ENCODE measurements at places on chromosomes 12 and 14.
A peak's percentile ranks its signal among the peaks of the same experiment; 100 is the strongest.

GRCh38 chr12:76898442-76898841 is 19.6 kb upstream of the CSRP2 start:
- DNase-seq, result no peak

DNA sequence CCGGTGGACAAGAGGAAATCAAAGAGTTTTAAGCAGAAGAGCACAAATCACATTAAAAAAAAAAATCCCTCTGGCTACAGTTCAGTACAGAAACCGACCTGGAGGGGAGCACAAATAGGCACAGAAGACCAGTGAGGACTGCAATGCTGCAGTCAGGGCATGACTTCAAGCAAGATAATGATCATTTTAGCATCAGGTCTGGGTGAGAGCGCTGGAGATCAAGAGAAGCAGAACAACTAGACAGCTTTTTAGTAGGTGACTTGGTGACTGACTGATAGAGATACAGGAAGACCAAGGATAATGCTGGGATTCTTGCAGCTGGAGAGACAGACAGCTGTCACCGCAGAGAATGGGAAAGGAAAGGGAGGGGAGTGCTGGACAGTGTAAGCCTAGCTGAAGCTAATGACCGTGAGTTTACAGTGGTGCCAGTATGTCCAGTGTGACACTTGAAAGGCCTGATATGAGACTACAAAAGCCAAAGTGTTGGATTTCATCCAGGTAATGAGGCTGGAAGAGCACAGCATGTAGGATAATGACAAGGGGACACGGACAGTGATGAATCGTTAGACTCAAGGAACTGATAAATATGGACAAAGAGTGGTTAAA is 5.6 kb downstream of the NFYB start:
- no peak for DNase-seq

- no peak for DNase-seq
Measured at GRCh38 chr12:93727911-93728310, 50.7 kb downstream of the CRADD start.

DNA sequence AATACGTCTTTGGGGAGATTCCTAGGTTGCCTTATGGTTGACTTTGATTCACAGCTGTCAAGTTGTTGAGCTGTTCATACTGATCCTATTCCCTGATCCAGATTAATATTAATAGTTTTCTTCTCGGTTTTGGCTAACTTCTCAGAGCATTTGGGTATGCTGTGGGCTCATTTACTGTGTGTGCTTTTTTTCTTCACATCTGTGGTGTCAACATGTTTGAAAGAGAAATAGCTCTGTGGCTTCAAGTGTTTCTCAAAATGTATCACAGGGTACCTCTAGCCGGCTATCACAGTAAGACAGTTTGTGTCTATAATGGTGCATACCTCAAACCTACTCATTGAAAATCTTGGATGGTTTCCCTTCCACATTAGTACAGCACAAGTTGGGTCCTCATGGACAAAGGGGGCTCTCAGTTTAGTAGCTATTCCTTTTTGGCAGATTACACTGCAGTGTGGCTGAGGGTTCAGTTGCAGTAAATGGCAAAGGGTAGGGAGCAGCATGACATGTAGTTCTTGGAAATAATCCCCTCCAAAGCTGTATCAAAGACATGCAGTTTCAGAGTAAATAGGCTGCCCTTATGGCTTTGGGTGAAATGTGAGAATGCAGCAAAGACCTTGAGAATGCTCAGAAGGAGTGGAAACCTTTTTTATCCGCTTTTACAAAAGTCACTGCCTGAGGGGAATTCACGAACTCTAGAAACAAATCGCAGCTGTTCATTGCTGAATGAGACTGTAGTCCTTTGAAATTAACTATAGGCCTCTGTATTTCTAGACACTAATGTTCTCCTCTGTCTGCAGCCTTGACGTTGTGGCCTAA is 102.4 kb upstream of the ATF1 start:
- no peak for DNase-seq

DNA sequence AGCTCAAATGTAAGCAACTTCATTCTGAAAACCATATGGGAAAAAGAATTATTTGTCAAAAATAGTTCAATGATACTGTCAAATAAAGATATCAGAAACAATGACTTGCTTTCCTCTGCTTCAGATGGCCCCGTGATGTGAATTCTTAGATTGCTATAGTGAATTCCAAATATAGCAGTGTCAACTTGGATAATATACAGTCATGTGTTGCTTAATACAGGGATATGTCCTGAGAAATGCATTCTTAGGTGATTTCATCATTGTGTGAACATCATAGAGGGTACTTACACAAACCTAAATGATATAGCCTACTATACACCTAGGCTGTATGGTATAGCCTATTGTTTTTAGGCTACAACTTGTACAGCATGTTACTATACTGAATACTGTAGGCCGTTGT is 108.7 kb upstream of the MIS18BP1 start:
- no peak for DNase-seq

DNA sequence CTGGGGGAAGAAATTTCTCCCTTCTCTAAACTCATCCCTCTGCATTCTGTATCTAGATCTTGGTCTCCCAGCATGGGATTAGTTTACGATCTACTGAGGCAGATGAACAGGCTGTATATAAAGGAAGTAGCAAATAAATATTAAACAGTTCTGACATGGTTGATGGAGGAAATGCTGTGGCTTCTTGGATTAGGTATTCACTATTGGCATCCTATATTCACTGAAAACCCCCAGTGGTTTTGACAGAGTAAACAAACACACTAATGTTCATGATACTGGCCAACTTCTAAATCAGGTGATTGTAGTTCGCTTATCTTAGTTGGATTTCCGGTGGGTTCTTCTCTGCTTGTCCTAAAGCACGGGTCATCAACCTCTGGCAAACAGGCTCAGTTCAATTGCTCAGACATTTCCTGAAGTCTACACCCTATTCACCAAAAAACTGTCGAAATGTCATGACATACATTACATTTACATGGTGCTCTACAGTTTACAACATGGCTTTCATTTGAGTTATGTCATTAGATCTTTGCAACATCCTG is 433.9 kb downstream of the EGLN3 start:
- DNase-seq, result no peak

- DNase-seq, result no peak
Measured at GRCh38 chr14:105305345-105305744, 4.5 kb upstream of the BRF1 start.

GRCh38 chr14:54299410-54300363 is 97.1 kb upstream of the CDKN3 start:
- DNase-seq, result no peak

- DNase-seq, result no peak
Measured at GRCh38 chr12:75908961-75909605, 122.5 kb downstream of the PHLDA1 start.

DNA sequence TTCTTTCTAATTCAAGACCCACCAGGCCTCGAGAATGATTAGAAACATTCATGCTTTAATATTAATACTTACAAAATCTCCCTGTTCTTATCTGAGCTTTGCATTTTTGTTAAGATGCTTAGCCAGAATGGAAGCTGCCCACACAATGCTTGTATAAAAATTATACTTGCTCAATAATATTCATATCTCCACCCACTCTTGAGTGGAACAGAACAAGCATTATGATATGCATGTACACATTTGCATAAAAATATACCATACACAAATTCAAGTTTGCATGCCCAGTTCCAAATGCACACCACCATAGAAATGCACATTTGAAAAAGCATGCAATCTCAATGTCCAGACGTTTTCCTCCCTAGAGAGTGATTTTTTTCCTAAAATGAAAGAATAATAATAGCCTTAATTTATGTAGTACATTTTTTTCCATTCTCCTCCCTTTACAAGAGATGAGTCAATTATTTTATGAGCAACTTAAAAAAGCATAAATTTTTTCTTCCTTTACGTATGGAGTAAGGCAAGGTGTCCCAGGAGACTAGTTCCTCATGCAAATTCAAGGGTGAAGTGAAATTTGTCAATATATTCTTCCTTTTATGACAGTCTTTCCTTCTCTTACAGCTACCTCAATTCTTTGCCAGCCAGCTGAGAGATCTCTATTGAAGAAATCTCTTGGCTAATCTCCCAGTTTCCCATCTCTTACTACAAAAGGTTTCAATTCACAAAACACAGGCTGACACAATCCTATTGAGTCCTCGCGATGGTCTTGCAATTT is 313.1 kb upstream of the GARIN6 start:
- no peak for DNase-seq

DNA sequence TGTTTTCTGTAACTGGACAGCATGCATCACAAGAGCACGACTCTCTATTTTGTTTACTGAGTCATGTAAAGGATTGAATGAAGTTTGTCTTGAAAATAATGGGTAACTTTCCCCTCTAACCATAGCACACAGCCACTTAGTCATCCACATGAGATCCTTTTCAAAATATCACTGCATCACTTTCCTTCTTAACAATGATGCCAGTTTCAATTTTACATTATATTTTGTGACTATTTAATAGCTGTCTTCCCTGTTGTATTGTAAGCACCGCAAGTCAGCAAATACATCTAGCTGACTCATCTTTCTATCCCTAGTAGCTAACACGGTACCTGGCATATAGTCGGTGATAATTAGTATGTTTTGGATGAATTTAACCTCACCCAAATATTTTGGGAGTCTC is 83.3 kb upstream of the PPM1H start:
- no peak for DNase-seq

DNA sequence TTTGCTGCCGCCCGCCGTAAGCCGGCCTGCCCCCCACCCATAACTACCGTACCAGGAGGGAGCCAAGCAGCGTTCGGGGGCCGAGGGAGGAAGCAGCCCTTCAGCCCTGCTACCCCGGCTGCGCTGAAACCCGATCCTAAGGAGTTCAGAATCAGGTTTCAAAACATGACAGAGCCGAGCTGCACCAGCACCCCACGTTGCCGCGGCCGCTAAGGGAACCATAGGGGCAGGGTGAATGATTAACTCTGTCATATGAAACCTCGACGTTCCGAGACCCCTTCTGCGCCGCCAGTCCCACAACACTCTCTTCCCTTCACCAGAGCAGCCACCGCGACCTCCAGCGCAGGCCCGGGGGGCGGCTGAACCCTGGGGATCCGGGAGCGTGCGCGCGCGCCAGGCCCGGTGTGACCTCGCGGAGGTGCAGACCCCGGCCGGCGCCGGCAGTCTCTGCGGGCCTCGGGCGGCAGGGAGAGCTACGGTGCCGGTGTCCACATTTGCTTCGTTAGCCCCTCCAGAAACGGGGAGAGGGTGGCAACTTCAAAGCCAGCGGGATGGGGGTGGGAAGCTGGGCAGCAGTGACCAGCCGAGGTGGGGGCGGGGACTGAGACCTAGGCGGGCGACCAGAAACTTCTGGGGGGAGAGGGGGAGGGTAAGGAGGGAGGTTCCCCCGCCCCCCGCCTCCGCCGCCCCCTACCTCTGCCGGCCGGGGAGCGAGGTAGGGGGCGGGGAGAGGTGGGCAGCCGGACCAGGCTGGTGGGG is 1.6 kb downstream of the SIX4 start:
- no peak for DNase-seq

- peak; percentile 63 for DNase-seq
Measured at GRCh38 chr12:49777800-49778748, 36.7 kb downstream of the TMBIM6 start.

DNA sequence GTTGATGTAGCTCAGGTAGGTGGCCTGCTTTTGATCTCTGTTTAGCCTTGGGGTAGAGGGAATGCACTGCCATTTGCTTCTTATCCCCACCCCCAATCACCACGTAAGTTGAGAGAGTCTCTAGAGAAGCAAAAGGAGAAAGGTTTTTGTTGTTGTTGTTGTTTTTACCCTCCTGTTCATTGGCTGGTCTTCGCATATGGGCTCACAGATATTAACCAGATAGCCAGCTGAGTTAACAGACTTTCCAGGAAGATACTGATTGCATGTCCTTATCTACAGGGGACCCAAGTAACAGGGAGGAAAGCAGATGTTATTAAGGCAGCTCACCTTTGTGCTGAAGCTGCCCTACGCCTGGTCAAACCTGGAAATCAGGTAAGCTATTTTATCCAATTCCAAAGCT is 2.9 kb downstream of the PA2G4 start:
- no peak for DNase-seq

- no peak for DNase-seq
Measured at GRCh38 chr14:93232159-93232558, 25.1 kb downstream of the UBR7 start.

DNA sequence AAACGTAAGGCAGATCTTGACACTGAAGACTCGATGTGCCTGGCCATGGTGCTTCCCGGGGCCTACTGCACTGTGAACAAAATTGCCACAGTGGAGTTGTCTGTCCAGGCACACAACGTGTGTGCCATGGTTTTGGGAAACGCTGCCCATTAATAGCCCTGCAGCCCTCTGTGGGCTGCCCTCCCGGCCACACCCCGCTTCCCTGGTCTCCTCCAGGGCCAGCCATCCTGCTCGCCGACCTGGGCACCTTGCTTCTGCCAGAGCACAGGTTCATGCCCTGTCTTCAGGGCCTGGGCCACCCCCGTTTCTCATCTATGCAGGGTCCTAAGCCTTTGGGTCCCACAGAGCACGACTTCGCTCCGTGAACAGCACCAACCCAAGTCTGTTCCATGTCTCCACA is 18.9 kb downstream of the MEG3 start:
- no peak for DNase-seq

- DNase-seq, result no peak
Measured at GRCh38 chr12:24697295-24697694, 251.6 kb downstream of the BCAT1 start.

GRCh38 chr12:101116911-101117310 is 93.1 kb downstream of the SLC5A8 start:
- DNase-seq, result no peak

GRCh38 chr12:24820872-24821271 is 128.0 kb downstream of the BCAT1 start:
- no peak for DNase-seq

- DNase-seq, result no peak
Measured at GRCh38 chr12:48118284-48118871, 786 bp upstream of the PFKM start.

DNA sequence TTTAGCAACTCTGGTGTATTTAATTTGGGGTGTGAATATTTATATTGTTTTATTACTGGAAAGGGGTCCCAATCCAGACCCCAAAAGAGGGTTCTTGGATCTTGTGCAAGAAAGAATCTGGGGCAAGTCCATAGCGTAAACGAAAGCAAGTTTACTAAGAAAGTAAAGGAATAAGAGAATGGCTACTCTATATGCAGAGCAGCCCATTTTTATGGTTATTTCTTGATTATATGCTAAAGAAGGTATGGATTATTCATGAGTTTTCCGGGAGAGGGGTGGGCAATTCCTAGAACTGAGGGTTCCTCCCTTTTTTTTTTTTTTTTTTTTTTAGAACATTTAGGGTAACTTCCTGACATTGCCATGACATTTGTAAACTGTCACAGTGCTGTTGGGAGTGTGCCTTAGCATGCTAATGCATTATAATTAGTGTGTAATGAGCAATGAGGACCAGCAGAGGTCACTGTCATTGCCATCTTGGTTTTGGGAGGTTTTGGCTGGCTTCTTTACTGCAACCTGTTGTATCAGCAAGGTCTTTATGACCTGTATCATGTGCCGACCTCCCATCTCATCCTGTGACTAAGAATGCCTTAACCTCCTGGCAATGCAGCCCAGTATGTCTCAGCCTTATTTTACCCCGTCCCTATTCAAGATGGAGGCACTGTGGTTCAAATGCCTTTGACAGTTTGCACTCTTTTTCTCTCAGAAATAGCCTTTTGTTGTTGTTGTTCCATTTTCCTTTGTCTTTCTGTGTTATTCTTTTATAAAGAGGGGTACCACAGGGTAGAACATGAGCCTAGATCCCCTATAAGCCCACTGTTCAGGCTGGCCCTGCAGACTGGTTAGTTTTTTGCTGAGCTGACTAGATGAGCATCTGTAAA is 75.5 kb upstream of the DCD start:
- DNase-seq, result no peak

All from activated effector memory CD4-positive, alpha-beta T cell treated with Interleukin-2 at 50 U/mL for 16 hours (primary cell).